ENCODE measurements at places on chromosomes 5 and 9.

DNA sequence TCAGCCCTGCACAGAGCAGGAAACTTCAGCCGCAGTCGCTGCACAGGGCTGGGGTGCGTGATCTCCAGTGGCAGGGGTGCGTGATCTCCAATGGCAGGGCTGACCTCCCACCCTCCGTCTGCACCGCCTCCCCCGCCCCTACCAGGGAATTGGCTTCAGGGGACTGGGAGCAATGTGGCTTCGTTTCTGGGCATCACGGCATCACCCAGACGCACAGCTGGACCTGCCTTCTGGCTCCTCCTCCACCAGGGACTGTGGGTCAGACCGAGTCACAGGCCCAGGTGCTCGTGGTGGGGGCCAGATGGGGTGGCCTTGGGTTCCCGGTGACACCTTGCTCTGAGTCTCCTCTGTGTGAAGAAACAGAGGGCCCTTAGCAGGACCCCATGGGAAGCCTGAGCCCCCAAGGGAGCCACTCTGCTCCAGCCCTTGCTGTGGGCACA lies 51.1 kb downstream of the AHRR start:
- no peak for DNase-seq

DNA sequence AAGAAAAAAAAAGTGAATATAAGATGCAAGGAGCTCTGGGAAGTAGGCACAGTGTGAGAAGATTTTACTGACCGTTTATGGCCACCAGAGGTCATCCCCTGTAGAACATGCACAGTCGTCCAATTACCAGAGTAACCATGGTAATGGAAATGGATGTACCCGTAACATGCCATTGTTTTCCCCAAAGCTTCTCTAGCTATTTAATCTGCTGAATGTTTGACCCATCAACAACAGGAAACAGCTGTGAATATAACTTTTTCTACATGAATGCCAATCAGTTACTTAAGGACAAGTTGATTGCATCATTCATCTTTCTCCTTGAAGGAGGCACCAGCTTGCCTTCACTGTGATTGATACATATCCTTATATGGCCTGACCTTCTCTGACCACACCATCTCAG lies 1967.0 kb upstream of the CDH9 start:
- DNase-seq = no peak

- DNase-seq = no peak
Measured at GRCh38 chr9:129750013-129750638, 2.7 kb downstream of the PTGES start.

- DNase-seq = no peak
Measured at GRCh38 chr5:17203329-17204132, 13.9 kb upstream of the BASP1 start.

DNA sequence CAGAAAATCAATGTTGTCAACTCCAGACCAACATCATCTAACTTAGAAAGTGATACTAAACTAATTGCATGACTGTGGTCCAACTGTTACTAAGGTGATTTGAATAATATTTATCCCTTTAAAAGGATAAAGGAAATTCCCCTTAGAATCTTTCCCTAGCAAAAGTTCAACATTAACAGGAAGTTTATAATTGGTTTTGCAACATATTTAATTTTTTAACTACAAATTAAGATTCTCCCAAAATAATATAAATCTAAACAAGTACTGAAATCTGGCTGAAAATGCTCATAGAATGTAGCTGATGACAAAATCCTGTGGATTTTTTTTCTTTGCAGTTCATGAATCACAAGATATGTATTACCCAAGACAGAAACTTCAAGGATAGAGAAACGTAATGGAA lies 151.4 kb downstream of the LPAR1 start:
- DNase-seq = no peak

- no peak for DNase-seq
Measured at GRCh38 chr9:24035816-24036215, 209.8 kb upstream of the ELAVL2 start.
